ENCODE measurements at places on chromosomes 2 and 18. TPM values are rescaled to one million over a fixed set of nuclear protein-coding genes. Genes with fewer than 3 reads are reported as not detected.

- no peak for DNase-seq
Observed at GRCh38 chr2:184078496-184078895, 519.8 kb upstream of the ZNF804A start.

Gene ANKRD30B
- 1.4 TPM for total RNA-seq

DNA sequence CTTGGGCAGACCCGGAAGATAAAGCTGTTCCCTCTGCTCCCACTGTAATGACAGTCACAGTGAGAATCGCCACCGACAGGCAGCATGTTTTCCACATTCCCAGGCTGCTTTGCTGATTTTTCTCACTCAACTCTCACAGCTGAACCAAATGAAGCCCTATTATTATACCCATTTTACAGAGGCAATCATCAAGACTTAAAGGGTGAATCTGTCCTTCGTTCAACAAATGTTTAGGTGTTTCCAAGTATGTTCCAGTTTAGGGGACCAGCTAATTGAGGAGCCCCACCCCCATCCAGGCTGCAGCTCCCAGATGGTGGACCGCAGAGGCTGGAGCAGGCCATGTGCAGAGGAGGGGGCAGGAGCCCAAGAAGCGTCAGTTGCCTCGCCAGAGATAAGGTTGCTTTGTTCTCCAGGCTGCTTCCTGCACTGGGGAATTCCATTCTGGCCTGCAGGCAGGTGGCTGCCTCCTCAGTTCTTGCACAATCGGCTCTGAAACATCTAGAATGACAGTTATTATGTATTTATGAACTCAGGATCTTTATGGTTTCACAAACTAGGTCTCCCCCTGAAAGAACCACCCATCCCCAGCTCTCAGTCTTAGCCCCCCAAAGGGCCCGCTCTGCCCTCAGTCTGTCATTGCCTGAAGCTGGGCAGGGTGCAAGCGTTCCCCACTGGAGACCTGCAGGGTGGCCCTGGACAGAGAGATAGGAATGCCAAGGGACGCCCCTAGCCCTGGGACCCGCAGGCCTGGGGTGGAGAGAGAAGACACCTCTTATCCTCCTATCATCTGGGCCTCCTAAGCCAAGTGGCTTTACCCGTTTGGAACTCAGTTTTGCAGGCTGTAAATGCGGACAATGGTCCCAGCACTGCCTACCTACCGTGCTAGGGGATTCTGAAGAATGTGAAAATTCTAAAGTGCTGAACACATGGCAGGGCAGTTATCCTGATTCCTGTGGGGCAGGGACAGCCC is 49.1 kb upstream of the MYCN start:
- DNase-seq: no peak

DNA sequence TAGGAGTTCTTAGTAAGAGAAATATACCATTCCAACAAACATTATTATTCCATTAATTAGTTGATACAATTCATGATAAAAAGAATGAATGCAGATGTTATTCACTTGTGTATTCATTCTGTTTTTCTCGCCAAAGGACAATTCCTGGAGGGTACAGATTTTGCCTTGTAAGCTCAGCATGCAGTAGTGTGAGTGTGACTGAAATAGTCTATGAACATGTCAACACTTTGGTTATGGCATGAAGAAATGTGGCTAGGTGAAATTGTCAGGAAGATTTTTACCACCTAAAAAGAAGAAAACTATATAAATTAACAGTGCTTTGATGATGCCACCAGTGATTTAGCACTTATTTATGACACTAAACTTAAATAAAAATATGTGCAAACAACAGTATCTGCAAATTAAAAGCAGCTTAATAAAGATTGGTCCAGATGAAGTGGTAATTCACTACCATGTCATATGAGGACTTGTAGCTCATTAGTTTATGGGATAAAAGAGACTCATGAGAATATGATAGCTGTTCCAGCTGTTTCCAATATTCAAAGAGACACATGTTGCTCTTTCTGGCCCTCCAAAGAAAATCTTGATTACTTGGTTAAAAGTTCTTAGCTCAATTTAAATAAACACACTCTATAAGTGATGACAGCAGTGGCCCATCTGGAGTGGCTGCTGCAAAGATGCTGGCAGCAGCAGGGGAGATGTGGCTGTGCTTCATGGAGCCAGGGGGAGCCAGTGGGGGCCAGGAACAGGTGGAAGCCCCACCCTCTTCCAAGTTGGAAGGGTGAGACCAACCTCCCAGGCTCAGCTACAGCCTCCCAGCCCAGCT is 165.0 kb downstream of the CDH19 start:
- no peak for DNase-seq

GRCh38 chr2:177246000-177246399 is 18.5 kb downstream of the NFE2L2 start:
- DNase-seq: peak; percentile 71

DNA sequence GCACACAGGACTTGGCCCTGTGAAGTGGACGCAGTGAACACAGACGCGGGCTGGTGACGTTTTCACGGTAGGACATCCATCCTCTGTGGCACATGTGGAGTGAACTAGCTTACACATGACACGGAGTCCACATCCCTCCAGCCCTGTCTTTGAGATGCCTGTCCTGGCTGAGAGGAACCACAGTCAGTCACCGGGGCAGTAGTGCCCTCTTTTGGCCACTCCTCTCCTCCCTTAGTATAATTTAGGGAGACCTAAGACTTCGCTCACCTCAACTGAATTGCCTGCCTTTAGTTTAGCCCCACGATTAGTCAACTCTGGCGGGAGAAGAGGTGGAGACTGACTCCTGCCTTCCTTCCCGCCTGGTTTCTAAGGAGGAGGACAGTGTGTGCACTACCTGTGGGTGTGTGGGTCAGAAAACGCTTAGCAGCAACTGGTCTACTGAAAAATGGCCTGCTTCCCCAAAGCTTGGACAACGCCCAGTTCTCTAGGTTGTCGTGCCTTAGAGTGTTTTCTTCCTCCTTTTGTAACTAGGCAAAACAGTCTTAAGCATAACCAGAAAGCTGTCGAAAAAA is 70.6 kb downstream of the MBP start:
- no peak for DNase-seq

DNA sequence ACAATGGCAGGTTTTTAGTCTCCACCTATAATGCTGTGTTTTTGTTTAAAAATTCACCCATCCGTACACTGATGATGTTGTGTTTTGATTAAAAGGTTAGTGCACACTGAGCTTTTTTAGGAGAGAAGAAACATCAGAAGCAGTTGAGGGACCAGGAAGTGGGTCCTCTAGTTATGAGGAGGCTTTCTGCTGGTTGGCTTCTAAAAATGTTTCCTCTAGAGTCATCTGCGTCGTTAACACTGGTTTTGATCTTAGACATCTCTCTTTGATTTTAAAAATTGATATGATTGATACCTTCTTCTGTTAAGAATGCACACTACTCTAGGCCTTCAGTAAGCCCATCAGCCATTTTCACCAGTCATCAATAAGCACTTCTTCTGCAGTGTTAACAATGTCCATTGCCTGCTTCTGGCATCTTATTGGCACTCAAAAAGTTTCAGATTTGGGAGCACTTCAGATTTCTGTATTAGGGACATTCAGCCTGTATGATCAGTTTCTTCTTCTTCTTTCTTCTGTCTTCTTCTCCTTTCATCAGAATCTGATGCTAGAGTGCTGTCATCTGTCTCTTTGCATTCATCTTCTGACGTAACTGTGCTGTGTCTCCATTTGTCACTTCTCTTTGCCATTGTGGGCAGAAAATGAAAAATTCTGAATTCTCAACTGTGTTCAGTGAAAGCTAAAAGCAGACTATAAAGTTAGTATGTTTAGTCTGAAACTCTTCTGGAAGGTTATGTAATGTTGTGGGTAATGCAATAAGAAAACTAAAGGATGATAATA is 56.3 kb downstream of the PHLPP1 start:
- DNase-seq: no peak

DNA sequence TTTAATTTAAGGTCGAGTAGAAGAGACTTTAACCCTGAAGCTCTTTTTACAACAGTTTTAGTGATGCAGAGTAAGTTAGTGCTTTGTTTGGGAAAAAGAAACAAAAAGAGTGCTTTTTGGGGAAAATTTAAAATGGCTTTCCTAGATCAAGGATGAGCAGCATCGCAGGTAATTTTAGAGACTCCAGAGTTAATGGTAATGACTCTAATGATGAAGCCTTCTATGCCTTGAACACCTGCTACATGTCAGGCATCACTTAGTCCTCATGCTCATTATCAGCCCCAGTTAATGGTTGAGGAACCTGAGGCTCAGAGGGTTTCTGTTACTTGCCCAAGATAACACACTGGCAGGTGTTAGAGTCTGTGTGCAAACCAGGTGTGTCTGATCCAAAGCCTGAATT is 167.8 kb downstream of the ACOXL start:
- no peak for DNase-seq
